Central memory CD8-positive, alpha-beta T cell (primary cell): ENCODE measurements at places on chromosomes 11 and 22.

DNA sequence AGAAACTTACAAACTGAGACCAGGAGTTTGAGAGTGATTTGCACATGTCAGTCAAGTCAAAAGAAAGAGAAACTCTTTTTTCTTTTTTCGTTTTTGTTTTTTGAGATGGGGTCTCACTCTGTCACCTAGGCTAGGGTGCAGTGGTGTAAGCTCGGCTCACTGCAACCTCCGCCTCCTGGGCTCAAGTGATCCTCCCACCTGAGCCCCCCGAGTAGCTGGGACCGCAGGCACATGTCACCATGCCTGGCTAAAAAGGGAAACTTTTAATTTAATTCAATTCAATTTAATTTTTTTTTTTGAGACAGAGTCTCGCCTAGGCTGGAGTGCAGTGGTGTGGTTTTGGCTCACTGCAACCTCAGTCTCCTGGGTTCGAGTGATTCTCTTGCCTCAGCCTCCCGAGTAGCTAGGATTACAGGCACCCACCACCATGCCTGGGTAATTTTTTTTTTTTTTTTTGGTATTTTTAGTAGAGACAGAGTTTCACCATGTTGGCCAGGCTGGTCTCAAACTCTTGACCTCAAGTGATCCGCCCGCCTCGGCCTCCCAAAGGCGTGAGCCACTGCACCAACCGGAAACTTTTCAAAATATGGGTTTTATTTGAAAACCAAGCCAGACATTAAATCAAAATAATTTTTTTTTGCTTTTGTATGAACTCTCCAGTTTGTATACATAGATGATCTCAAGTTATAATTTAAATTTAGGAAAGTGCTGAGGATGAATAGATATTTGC lies 9.9 kb downstream of the UCP3 start:
- DNase-seq = no peak

GRCh38 chr22:37426706-37427134 lies 559 bp downstream of the ELFN2 start:
- no peak for DNase-seq

- DNase-seq = no peak
Observed at GRCh38 chr11:124612567-124613246, 1.5 kb downstream of the PANX3 start.

GRCh38 chr11:133934599-133935550 lies 21.9 kb downstream of the IGSF9B start:
- no peak for DNase-seq

DNA sequence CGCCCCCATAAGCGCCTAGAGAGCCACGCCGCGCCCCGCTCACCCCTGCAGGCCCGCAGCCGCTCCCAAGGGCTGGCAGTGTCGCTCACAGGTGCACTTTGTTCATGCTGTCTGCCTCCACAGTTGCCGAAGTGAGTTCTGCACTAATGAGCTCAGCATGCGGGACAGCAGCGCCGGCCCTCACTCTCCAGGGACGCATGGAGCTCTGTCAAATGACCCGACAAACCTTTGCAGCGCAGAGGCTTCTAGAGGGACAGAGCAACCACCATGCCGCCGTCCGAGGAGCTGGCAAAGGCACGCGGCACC lies 170.7 kb downstream of the OPCML start:
- no peak for DNase-seq

DNA sequence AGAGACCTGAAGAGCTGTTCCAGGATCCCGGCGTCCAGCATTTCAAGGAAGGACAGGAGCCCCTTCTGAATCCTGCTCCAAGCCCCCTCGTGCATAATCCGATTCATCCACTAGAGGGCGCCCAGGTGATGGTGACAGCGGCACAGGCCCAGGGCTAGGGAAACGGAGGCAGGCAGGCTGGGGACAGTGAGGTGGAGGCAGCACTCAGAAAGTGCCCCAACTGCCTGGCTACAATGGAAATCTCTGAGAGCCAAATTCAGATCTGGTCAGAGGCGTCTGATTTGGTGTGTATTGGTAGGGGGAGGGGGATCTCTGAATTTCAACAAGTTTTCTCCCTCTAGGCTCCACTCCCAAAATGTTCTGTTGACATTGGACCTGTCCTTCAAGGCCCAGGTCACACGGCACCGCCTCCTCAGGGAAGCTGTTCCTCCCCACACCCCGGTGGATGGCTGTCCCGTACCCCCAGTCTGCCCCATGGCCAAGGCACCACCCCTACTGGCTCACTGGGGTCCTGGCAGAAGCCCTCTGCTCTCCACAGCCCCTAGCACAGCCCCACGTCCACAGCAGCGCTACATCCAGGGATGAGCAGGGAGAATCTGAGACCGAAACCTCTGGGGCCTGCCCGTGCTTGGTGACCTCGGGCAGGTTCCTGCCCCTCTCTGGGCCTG lies 142.9 kb downstream of the CRYBB2 start:
- peak; percentile 64 for DNase-seq

DNA sequence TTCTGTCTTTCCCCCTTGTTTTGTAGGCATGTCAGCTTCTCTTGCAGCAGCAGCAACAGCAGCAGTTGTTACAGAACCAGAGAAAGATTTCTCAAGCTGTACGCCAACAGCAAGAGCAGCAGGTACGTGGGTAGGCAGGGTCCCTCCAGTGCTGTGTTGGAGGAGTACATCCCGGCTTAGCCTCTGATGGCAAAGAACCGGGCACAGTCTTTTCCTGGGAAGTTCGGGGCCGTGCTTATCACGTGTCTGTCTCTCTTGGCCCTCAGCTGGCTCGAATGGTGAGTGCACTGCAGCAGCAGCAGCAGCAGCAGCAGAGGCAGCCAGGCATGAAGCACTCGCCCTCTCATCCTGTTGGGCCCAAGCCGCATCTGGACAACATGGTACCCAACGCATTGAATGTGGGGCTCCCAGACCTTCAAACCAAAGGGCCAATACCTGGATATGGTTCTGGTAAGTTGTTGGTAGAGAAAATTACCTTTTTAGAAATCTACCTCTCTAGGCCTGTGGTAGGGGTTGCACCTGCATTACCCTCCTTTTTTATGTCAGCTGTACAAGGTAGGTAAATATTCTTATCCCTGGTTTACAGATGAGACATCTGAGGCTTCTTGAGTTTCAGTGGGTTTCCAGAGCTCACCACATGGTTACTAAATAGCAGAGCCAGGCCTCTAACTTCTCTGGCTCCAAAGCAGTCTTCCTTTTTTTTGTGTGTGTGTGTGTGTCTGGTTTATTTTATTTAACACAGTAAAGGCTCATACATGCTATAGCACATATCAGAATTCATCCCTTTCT lies 45.2 kb upstream of the ADSL start:
- no peak for DNase-seq

GRCh38 chr11:26846227-26846626 lies 124.4 kb upstream of the SLC5A12 start:
- no peak for DNase-seq

GRCh38 chr22:19884161-19884953 lies 29.7 kb upstream of the GNB1L start:
- no peak for DNase-seq

DNA sequence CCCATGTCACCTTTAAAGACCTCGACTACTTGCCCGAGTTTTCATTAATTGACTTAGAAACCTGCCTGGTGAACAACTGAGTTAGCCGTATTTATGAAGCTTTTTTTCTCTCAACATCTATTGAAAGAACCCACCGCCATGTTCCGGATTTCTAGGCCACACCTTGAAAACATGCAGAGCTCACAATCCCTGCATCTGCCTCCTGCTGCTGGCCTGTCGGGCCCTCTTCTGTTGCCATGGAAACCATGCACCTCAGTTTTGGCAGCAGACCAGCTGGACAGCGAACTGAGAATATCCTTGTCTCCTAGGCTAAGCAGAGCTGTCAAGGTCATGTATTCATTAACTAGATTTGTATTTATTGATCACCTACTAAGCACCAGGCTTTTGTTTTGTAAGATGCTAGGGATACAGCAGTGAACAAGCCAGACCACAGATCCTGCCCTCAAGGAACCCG lies 4.3 kb upstream of the PATZ1 start:
- no peak for DNase-seq

DNA sequence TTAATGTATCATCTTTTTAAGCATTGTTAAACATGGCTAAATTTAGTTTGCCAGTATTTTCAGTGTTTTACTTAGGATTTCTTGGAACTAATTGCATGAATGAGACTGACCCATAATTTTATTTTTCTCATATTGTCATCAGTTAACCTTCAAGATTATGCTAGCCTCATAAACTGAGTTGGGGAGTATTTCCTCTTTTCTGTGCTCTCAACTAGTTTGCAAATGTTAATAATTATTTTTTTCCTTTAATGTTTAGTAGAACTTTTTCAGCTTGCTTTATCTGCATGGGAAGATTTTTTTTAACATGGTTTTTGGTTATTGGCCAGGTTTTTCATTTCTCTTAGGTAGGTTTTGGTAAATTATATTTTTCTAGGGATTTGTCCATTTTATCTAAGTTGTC lies 235.4 kb upstream of the SESN3 start:
- no peak for DNase-seq

DNA sequence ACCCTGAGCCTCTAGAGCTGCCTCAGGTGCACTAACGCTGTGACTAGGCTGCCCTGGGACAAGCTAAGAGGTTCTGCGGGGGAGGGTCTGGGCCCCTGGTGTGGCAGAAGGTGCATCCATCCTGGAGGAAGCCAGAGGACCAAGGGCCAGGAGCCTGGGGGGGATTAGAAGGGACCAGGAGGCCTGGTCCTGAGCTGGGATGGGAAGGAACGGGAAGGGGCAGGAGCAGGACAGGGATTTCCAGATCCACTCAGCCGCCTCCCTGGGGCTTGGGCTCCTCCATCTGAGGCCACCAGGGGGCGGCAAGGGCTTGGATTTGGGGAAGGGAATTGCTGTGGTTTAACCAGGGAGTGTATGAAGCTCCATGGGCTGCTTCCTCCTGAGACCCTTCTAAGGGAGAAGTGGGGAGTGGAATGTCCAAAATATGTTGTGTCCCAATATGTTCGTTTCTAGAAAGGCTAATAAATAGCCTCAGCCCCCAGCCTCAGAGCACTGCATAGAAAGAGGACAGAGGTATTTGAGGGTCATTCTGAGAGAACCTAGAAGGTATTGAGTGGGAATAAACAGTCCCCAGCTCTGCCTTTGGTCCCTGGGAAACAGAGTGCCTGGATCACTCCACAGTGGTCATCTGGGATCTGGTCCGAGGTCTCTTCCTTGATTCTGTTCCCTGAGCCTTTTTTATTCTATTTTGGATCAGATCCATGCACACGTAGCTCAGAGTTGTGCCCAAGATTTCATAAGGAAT lies 17.4 kb upstream of the PRAME start:
- DNase-seq = no peak

DNA sequence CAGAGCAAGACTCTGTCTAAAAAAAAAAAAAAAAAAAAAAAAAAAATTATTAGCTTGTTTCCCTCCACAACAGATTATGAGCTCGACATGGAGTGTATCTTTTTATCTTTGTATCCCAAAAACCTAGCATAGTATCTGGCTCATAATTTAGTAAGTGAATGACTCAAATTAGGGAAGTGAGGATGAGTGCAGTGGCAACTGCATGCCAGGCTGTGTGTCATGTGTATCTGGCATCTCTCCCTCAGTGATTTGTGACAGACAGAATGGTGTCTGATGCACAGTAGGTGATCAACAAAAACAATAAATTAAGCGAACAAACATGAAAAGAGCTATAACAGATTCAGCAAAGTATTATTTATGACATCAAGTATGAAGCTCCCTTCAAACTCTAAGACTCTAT lies 7.2 kb downstream of the STK33 start:
- DNase-seq = no peak
